ENCODE measurements at places on chromosomes 13 and 19.

DNA sequence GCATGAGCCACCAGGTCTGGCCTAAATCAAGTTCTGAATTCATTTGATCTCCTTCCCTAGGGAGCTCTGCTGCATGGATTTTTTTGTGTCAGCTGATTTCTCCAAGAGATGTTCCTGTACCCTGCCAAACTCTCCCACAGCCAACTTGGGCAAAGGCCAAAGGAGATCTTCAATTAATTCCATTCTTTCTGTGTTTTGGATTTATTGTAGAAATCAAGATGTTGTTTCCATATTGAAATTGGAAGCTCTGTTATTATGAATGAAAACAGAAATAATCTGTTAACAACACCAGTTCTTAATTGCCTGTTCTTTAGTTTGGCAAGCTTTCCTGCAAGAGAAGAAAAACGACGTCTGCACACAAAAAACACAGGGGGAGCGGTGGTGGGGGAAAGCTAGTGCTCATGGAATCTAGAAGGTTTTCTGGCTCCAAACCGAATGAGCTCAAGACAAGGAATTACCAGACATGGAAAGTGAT, 86.5 kb upstream of the ABCC4 start:
- no peak for DNase-seq

DNA sequence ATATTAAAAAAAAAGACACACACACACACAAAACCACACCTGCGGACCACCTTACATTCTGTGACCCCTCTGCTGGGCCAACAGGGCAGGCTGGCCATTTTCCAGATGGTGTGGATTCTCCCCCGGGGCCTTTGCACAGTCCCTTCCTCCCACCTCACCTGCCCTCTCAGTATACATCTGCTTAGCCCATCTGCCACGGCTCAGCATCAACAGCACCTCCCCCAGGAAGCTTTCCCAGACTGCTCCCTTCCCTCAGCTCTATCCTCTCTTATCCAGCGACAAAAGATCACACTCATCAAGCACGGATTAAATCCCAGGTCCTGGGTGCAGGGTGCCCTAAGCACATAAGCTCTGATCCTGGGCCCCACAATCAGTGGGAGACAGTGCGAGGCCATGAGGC, 4.5 kb downstream of the ZNF787 start:
- DNase-seq: no peak

- no peak for DNase-seq
Observed at GRCh38 chr13:71830736-71831135, 36.3 kb downstream of the DACH1 start.

DNA sequence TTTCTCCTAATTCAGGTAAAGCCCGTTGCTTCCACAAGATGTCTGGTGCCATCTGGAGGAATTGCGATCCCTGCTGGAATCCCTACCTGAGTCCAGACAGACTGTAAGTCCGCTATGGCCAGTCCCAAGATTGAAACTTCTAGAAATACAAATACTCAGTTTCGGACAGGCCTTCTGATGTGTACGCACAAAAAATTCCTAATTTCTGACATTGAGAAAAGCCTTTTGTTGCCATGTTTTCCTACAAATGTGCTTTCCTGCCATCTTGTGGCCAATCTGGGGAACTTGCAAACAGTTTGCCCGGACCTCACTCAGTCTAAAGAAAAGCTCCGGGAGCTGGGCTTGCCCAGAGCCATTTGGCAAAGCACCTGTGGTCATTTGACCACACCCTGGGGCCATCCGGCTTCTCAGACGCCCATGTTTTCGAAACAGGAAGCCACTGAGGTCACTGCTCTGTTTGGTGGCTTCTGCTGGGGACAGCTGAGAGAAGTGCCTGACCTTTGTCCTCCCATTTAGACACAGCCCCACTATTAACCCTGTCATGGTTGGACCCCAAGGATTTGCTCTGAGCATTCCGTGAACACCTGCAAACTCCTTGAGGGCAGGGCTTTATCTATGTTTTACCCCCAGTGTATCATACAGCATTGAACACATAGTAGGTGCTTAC, 79.4 kb downstream of the SLC15A1 start:
- DNase-seq: no peak

- no peak for DNase-seq
Observed at GRCh38 chr19:17468302-17469091, 1.8 kb upstream of the SLC27A1 start.

DNA sequence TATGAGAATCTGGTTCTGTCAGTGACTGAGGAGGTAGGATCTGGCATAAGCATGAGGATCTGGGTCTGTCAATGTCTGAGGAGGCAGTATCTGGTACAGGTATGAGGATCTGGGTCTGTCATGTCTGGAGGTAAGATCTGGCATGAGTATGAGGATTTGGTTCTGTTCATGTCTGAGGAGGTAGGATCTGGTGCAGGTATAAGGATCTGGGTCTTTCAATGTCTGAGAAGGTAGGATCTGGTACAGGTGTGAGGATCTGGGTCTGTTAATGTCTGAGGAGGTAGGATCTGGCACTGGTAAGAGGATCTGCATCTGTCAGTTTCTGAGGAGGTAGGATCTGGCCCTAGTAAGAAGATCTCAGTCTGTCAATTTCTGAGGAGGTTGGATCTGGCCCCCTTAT, 12.4 kb upstream of the PDCD2L start:
- DNase-seq: no peak

DNA sequence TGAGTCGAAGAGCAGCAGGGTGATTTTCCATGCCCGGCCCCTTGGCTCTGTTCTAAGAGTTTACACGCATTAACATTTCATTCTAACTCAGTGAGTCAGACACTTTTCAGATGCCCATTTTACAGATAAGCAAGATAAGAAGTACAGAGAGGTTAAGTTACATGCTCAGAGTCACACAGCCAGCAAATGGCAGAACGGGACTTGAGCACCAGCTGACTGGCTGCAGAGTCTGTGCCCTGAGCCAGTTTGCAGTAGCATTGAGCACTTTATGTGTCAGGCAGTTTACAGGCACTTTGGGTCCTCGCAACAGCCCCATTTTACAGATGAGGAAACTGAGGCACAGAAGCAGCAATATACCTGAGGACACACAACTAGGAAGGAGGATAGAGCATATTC, 19.0 kb downstream of the CCDC8 start:
- no peak for DNase-seq

- no peak for DNase-seq
Observed at GRCh38 chr19:2150794-2151338, 500 bp downstream of the AP3D1 start.

DNA sequence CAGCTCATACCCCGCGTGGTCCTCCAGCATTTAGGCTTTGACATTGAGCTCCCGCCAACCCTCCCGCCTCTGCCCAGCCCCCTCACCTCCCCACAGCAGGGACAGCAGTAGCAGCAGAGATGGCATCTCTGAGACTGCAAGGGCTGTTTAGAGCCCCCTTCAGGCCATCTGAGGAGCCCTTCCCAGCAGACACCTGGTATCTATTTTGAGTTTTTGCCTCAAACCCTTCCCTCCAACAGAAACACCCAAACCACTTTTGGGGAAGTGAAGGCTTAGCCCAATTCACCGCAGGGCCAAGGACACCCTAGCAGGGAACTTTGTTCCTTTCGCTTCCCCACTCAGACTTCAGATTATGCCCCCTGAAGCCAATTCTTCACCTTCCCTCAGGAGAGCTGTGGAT, 6.3 kb upstream of the ZNF175 start:
- no peak for DNase-seq

DNA sequence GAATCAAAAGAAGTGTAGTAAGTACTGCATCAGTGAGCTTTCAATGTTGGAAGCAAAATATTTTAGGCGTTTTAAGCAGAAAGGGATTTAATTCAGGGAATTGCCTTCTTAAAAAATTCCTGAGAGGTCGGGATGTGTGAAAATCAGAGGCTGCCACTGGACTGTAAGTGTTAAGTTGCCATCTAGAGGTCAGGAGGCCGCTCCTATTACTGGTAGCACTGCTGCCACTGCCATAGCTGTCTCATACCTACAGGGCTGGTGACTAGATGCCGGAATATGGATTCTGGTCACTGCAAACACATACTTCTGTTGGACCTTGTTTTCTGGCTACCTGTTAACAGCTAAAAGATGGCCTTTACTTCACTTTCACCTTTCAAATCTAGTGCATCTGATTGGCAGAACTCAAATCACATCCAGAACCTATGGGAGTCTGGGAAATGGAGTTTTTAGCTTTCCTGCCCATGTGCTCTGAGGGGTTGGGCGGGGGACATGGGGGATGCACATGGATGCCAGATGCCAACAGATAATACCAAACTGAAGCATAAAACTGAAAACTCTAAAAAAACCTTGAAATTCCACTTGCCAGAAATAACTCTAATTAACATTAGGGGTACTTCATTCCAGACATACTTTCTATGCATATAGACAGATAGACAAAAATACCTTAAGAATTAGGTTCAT, 29.8 kb downstream of the DGKH start:
- no peak for DNase-seq

GRCh38 chr13:59906413-59907049, 257.2 kb downstream of the DIAPH3 start:
- no peak for DNase-seq

GRCh38 chr13:95182570-95183265, 118.5 kb downstream of the ABCC4 start:
- DNase-seq: no peak

- no peak for DNase-seq
Observed at GRCh38 chr19:17616961-17617806, 61.7 kb downstream of the COLGALT1 start.

- DNase-seq: no peak
Observed at GRCh38 chr13:34307607-34308006, 489.7 kb downstream of the RFC3 start.

GRCh38 chr19:28915202-28915601, 297.7 kb downstream of the UQCRFS1 start:
- DNase-seq: no peak
